ENCODE measurements at places on chromosomes 2 and 18. TPM values are rescaled to one million over a fixed set of nuclear protein-coding genes. Genes with fewer than 3 reads are reported as not detected.

DNA sequence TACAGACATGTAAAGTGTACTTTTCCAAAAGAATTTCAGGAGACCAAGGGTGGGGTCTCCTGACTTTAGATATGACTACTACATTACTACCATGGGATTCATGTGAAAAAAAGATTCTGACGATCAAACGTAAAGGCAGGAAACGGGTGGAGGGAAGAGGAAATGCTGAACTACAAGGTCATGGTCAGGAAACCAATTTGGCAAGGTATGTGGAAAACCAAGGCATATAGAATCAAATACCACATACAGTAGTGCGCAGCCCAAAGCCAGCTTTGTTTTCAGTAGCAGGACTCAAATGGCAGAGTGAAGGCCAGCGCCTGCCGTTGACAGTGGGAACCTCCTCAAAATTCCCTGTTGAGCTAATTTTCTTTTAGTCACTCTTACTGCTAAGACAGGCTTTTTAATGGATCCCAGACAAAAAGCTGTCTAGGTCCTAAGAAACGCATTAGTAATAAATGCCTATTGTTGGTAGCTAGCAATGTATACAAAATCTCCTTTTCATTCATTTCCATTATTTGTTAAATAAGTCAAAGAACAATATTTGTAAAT is 57.6 kb upstream of the SERTAD2 start:
- no peak for DNase-seq

ASXL3 gene
- not detected for total RNA-seq

- no peak for DNase-seq
These were observed 282 bp upstream of the PUS10 start for GRCh38 chr2:61018318-61018755.

SLC4A5 gene
- 1.6 TPM for total RNA-seq

NIFK gene
- total RNA-seq, result 157 TPM

ADI1 gene
- total RNA-seq, result 39.3 TPM

FSHR gene
- total RNA-seq, result not detected

SCN9A gene
- total RNA-seq, result not detected

DNA sequence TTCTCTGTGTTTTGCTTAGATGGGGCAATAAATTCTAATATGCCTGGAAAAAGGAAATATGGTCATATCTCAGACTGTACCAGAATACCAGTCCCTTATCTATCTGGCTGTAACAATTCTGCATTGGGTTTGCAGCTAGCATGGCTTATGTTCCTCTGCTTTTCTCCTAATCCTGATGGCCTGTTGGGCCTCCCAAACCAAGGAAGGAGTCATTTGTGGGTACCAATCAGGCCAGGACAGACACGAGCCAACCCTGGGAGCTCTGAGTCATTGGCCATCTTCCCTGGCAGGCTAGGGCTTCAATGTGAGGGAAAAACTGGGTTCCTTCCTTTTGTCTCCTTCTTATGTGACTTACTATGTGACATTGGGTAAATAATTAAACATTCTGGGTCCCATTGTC is 12.0 kb downstream of the SMARCAL1 start:
- DNase-seq, result no peak

DNA sequence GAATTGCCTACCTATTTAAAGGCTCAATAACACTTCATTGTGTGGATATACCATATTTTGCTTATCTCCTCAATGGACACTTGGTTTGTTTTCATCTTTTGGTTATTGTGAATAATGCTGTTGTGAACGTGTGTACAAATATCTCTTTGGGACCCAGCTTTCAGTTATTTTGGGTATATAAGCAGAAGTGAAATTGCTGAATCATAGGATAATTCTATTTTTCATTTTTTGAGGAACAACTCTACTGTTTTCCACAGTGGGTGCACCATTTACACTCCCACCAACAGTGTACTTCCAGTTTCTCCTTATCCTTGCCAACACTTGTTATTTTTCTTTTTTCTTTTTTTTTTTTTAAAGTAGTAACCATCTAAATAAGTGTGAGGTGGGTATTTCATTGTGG is 29.0 kb downstream of the PTPN4 start:
- DNase-seq, result no peak

- no peak for DNase-seq
These were observed 393.9 kb downstream of the BCL11A start for GRCh38 chr2:60159519-60159918.

LDAH gene
- total RNA-seq, result 15.9 TPM

DNA sequence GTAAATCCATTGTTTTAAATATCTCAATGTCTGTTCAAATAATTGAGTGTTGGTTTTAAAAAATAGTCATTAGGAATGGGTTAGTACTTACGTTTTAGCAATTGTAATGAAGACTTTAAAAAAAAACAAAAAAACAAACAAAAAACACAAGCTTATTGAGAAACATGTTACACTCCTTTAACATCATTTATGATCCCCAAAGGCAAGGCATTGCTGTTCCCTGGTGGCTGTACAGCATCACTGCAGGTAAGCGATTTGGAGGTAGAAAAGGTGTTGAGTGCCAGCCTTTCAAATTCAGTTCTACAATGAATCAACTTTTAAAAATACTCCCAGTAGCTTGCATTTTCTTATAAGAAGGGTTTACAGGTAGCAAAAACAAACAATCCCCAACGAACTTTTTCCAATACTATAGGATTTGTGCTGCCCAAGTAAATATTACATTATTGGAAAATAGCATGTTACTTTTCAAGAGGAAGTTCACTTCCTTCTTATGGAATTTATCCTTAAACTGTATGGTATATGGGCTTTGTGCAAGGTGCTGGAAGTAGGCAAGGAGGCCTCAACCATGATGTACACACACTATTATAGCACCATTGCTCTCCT is 27.5 kb downstream of the CNRIP1 start:
- DNase-seq, result no peak

- DNase-seq, result no peak
These were observed 28.0 kb upstream of the PSME4 start for GRCh38 chr2:53998834-53999233.

KIF3C gene
- 6.7 TPM for total RNA-seq

LDLRAD4 gene
- total RNA-seq, result 18.4 TPM

DNA sequence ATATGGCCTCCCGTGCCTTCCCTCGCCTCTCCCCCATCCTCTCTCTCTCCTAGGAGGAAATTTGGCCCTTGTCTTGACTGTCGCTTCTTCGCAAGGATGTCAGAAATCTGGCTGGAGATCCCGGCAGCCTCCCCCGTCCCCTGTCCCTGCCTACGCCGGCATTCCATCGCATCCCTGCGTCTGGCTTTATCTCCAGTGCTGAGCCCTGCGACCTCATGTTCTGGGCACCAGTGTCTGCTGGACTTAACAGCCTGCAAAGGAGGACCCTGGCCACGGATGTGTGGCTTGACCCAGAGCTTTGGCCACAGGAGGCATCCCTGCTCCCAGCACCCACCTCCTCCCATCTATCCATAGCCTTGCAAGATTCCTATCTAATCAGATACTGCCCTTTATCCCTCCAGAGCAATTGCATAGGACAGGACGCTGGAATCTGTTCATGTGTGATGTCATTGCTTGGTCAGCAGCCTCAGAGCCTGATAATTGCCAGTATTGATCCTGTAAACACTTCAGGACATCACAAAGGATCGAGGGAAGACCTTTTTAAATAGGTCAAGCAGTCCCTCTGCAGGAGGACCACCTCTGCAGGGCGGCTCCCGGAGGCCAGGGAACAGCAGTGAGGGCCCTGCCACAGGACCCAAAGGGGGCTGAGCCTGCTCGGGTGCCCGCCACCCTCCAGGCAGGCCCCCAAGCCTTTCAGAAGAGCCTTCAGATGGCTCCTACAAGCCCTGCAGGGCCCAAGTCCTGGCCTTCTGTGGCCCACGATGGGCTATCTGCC is 168.2 kb downstream of the TWIST2 start:
- DNase-seq, result peak; percentile 49

- DNase-seq, result peak; percentile 33
These were observed 1.2 kb downstream of the SERTAD2 start for GRCh38 chr2:64652231-64653108.

DNA sequence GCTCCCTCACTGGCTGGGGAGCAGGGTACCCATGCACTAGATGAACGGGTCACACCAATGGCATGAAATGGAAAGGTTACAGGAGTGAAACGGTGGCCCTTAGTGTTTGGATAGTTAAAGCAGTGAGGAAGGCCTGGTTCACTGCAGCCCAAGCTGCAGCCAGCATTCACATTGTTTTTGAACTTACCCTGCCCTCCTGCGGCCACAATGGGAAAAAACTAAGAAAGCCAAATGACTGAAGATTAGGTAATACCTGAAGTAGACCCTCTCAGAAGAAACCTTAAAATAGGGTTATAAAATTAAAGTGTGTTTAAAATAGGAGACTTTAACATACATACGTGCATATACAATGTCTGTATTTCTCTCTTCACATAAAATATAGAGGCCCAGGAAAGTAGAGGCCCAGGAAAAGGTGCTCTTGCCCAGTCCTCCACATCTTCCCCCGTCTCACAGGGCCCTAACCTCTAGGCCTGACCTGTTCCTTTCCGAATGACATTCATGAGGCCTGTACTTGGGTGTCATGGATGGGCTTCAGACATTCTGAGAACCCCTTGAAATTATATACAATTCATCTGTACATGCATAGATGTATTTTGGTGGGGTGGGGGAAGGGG is 33.3 kb downstream of the DOK1 start:
- peak; percentile 62 for DNase-seq

MAP2 gene
- 0.18 TPM for total RNA-seq

LIMS4 gene
- total RNA-seq, result 0.41 TPM

- DNase-seq, result no peak
These were observed 40.3 kb downstream of the SMC6 start for GRCh38 chr2:17713291-17713690.

DNA sequence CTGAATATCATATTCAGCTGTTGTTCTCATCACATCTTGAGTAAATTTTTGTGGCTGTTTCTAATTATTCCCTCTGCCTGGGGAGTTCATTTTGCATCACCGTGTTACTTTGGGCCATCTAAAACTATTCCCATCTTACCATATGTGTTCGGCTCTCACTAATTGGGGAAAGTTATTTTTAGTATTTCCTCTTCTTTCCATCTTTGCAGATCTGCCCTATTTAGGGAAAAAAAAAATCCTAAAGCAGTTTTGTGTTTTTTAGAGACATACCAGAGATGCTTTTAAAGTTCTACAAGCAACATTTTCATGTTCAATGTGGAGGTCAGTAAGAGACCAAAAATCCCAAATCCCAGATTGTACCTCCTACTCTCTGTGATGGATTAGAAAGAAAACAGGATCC is 111.3 kb upstream of the NDUFV2 start:
- DNase-seq, result no peak

CNTNAP5 gene
- not detected for total RNA-seq

GRCh38 chr2:84906108-84906899 is 848 bp downstream of the TMSB10 start:
- DNase-seq, result peak; percentile 44

HOXD9 gene
- total RNA-seq, result not detected

CGREF1 gene
- total RNA-seq, result 0.50 TPM

DNA sequence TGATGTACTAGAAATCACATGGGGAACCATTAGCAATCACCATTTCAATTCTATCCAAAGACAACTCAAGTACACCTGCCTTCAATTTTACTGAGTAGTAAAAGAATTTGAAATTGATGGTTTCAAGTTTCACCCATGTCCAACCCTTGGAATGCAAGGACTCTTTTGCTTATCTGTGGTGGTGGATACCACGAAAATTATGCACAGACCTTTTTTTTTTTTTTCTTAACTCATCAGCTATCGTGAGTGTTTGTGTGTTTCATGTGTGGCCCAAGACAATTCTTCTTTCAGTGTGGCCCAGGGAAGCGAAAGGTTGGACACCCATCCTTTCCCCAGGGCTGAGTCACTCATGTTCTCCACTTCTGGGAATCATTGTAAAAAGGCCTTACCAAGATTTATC is 23.1 kb downstream of the ID2 start:
- no peak for DNase-seq

DNA sequence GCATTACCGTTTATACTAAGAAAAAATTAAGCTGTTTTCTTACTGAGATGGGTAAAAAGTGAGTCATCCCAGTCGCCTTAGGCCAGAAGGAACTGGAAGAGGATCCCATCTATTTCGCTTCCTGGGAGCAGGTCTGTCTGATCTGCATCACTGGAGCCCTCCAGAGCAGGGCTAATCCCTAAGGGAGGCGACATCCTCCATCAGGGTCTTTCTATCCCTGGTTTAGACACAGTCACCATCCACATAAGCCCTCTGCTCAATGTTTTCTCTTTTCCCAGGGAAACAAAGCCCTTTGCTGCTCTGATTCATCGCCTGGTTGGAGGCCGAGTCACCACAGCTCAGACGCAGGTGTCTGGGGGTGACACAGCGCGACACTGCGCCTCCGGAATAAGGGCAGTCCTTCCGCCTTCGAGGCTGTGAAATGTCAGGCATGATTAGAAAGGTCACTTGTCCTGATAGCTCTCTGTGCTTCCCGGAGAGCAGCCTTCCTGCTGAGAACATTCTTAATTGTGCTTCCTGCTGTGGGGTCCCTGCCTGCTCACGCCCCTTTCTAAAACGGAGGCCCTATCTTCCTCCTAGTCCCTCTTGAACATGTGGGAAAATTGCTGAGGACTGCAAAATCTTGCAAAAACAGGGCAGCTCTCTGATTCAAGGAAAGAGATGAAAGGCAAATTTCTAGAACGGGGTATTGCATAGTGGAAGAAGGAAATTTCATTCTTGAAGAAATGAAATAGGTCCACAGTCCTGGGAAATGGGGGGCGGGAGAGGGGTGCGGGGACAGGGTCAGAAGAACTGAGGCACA is 56.3 kb downstream of the MARCHF4 start:
- DNase-seq, result no peak

PSTPIP2 gene
- 8.3 TPM for total RNA-seq

GRCh38 chr2:99140860-99141109 is 722 bp upstream of the C2orf15 start:
- no peak for DNase-seq

GRCh38 chr2:147610496-147611040 is 234.3 kb upstream of the ACVR2A start:
- DNase-seq, result no peak

CPLX4 gene
- total RNA-seq, result not detected

- DNase-seq, result no peak
These were observed 162.4 kb upstream of the MYT1L start for GRCh38 chr2:2493496-2493895.

MAL gene
- 26.3 TPM for total RNA-seq

All from activated naive CD4-positive, alpha-beta T cell treated with anti-CD3 and anti-CD28 coated beads, Interleukin-2, amount 50 U/mL, for 72 hours (primary cell).